Testis (tissue), 5 donors: ENCODE measurements at places on chromosomes 16 and 17. TPM values are rescaled to one million over a fixed set of nuclear protein-coding genes. Genes with fewer than 3 reads are reported as not detected.

GRCh38 chr16:30349675-30350074 lies 5.4 kb downstream of the CD2BP2 start:
- no peak for DNase-seq
- H3K4me3 ChIP-seq, result no peak overlapping the region
- peaks cover 23% of the 10 kb centered on the region for H3K4me1 ChIP-seq
- H3K27ac ChIP-seq, result no peak overlapping the region
- H3K27me3 ChIP-seq, result no peaks in the 10 kb centered on the region
- H3K36me3 ChIP-seq, result no peaks in the 10 kb centered on the region

GRCh38 chr17:17386094-17386800 lies 83.1 kb downstream of the NT5M start:
- no peaks in the 10 kb centered on the region for H3K36me3 ChIP-seq
- H3K27ac ChIP-seq, result no peak overlapping the region
- H3K4me3 ChIP-seq, result no peak overlapping the region
- H3K27me3 ChIP-seq, result no peaks in the 10 kb centered on the region

DNA sequence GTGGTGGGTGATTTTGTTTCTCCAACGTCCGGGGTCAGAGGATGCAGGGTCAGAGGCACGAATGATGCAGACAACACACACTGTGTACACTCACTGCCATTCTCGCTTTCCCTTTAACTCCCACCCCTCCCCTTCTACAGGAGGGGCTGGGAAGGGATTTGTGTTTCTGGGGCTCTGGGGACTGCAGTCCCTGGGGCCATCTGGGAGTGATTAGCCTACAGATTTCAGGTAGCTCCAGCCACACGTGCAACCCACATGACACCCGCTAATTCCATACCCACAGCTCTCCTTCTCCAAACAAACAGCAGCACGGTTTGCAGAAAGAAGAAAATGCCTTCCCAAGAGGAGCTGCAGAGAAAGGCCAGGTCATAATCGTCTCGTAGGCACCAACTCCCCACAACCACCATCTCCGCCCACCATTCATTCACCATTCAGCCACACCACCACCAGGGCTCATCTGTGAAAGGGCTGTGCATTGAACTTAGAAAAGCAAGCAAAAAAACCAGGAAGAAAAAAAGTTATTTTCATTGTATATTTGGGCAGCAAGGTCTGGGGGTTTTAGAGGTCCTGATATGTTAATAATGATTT lies 9.4 kb upstream of the SOX9 start:
- H3K4me3 ChIP-seq, result no peak overlapping the region
- peak overlapping the region; percentile 59 for H3K27ac ChIP-seq
- peaks cover 21% of the 10 kb centered on the region for H3K4me1 ChIP-seq
- no peaks in the 10 kb centered on the region for H3K27me3 ChIP-seq

GRCh38 chr17:80477647-80478478 lies 1.5 kb upstream of the NPTX1 start:
- H3K4me1 ChIP-seq, result peaks cover 39% of the 10 kb centered on the region
- no peaks in the 10 kb centered on the region for H3K27me3 ChIP-seq

The PRM3 gene
- total RNA-seq, result 383 TPM

The TBC1D28 gene
- total RNA-seq, result 14.8 TPM

The APOBR gene
- 2.1 TPM for total RNA-seq

DNA sequence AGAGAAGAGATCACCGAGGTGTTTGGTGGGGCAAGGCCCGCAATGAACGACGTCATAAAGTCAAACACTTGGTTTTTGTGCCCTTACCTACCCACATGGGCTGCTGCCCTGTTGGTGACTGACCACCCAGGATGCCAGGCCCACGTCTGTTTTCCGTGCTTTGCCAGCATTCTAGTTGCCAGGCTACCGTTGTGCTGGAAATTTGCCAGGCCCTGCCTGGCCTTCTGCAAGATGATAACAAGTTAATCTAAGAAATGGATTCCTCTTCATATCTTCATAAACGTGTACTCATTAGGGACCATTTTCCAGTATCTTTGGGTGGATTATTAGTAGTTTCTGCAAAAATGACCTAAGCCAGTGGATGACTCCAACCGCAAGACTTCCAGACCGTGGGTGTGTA lies 35.4 kb downstream of the SLC6A4 start:
- H3K27me3 ChIP-seq, result no peaks in the 10 kb centered on the region
- no peaks in the 10 kb centered on the region for H3K4me1 ChIP-seq

GRCh38 chr16:1790611-1791255 lies 2.8 kb downstream of the IGFALS start:
- no peaks in the 10 kb centered on the region for H3K27me3 ChIP-seq
- no peaks in the 10 kb centered on the region for H3K4me1 ChIP-seq
- no peak for DNase-seq
- H3K36me3 ChIP-seq, result no peaks in the 10 kb centered on the region
- no peak overlapping the region for H3K27ac ChIP-seq

- no peak for DNase-seq
- no peaks in the 10 kb centered on the region for H3K27me3 ChIP-seq
- no peak overlapping the region for H3K27ac ChIP-seq
- H3K4me1 ChIP-seq, result no peaks in the 10 kb centered on the region
These were observed 25.9 kb upstream of the PHB1 start for GRCh38 chr17:49440581-49440980.

- no peaks in the 10 kb centered on the region for H3K36me3 ChIP-seq
- no peaks in the 10 kb centered on the region for H3K27me3 ChIP-seq
- H3K27ac ChIP-seq, result no peak overlapping the region
These were observed 3.6 kb upstream of the KDM8 start for GRCh38 chr16:27199736-27200135.

- H3K27me3 ChIP-seq, result no peaks in the 10 kb centered on the region
- peak overlapping the region; percentile 54 for H3K4me3 ChIP-seq
These were observed 39.2 kb downstream of the ZNF778 start for GRCh38 chr16:89256651-89257254.

The CES5A gene
- total RNA-seq, result not detected

DNA sequence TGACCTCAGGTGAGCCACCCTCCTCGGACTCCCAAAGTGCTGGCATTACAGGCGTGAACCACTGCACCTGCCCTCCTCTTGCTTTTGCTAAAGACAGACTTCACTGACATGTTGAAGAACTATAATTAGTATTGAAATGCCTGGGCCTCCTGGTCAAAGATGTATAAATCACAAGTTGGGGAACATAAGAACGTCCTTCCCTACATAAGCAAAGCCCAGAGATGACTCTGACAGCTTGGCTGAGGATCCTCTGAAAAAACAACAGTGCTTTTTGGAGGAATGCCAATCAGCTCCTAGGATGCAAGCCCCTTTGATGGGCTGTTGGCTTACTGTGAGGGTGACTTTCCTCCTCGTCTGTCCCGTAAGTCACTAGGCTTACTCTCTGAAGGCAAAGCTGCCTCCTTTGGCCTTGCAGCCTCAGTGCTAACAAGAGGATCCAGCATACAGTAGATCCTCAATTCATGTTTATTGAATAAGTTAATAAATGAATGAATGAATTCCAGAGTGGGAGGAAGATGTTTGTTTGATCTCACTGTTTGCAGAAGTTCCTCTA lies 6.3 kb downstream of the APOH start:
- no peaks in the 10 kb centered on the region for H3K4me1 ChIP-seq
- no peak overlapping the region for H3K27ac ChIP-seq
- no peaks in the 10 kb centered on the region for H3K36me3 ChIP-seq
- DNase-seq, result no peak

The SDR42E1 gene
- total RNA-seq, result 6.9 TPM

GRCh38 chr16:30548416-30549253 lies 9.5 kb downstream of the ZNF764 start:
- no peaks in the 10 kb centered on the region for H3K36me3 ChIP-seq
- H3K27ac ChIP-seq, result peak overlapping the region; percentile 40
- H3K27me3 ChIP-seq, result no peaks in the 10 kb centered on the region
- no peaks in the 10 kb centered on the region for H3K4me1 ChIP-seq
- H3K4me3 ChIP-seq, result no peak overlapping the region

The HSPB9 gene
- 9.8 TPM for total RNA-seq
